Hematopoietic multipotent progenitor cell treated with erythropoietin and hydrocortisone succinate and interleukin-3 and kit ligand, for 8 days (in vitro differentiated cells): ENCODE measurements at places on chromosomes 11 and 22.
A peak's percentile ranks its signal among the peaks of the same experiment; 100 is the strongest.

DNA sequence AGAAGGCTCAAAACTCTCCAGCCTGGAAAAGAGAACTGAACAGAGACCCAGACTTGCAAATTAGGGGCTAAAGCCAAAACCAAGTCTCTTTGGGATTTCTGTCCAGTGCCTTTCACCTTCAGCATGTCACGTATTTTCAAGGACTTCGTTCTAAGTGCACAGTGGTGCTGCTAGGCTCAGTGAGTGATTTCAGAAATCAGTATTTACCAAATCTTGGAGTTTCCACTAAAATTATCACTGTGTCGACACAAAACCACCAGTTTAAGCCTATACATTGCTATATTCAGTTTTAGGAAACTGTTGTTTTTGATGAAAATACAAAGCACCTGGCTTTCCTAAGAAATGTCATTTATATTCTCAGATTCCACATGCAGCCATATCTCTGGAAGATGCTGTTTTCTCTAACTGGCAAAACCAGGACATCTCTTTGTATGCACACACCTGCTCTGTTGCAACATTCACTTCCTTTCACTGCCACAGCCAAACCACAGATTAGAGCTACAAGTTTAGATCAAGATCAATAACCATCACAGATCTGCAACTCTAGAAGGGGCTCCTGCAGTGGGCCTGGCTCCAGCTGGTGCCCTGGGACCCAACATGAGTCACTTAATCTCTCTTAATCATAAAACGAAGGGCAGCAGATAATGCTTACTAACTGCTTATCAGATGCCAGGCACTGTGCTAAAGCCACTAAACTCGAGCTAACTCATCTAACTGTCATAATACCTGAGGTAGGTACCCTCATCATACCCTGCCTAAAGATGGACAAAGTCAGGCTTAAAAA, 22.3 kb downstream of the SMCO4 start:
- DNase-seq, result no peak

DNA sequence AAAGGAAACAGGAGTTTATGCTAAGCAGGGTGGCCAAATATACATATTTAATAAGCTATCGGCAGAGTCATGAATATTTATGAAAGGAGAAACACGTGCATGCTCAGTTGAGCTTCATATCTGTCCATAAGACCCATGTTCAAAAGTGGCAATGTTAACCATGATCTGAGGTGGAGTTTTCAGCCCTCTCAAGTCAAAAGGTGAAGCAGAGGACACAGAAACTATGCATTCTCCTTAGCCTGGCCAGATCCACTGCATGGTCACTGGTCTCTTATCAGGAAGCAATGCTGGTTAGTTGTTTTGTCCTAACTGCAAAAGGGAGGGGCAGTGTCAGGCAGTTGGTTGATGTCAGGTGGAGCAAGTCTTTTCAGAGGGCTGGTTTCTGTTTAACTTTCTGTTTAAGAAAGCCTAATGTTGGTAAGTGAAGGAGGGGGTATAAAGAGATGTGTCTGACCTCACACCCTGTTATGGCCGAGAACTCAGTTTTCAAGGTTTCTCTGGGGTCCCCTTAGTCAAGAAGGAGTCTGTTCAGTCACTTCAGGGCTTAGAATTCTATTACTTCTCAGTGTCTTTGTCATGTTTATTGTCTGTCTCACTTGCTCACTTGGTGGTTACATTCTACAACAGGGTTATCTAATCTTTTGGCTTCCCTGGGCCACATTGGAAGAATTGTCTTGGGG, 5.5 kb upstream of the SELENOH start:
- DNase-seq, result peak; percentile 81

- DNase-seq, result no peak
Measured at GRCh38 chr11:128467610-128468041, 119.7 kb downstream of the ETS1 start.

GRCh38 chr22:29308148-29308790, 1.8 kb downstream of the GAS2L1 start:
- no peak for DNase-seq

DNA sequence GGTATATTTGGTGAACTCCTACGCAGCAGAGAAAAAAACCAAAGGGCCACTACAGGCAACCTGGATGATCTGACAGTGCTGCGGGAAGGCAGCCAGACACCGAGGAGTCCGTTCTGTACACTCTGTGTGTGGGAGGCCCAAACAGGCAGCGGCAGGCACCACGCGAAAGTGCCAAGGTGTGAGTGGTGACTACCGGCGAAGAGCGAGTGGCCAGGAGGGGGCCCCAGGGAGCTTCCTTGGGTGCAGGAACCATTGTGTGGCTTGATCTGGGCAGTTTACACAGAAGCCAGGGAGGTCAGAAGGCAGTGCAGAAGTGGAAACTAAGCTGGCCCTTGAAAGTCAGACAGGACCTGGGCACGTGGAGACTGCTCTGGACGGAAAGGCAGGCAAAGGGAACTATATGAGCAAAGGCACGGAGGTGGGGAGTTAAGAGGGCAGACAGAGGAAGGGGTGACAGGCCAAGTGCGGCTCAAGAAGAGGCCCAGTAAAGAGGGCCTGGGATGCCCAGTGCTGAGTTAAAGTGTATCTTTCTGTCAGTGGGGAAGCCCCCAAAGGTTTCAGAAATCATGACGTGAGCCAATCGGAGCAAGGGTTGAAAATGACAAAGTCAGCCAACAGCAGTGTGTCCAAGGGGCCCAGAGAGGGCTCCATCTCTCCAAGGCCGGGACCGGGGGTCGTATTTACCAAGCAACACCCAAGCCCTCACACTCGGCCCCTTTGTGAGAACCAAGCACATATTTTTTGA, 10.6 kb downstream of the TMEM184B start:
- DNase-seq, result peak; percentile 60

GRCh38 chr11:1127664-1128162, 30.0 kb upstream of the MUC5AC start:
- no peak for DNase-seq

DNA sequence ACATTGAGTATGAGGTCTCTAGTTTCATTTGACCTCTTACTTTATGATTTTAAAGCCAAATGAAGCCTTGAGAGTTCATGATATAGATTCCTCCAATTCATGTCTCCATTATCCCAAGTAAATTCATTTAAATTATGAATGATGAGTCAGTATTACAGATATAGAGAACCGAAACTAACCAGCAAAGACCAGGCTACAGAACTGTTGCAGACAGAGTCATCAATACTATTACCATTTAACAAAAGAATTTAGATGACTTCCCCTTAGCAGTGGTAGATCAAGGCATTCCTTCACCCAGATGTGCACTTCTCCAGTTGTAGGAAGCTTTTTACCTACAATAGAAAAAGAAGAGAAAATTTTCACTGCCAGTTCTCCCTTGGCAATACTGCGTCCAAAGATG, 11.8 kb upstream of the CCDC89 start:
- no peak for DNase-seq

DNA sequence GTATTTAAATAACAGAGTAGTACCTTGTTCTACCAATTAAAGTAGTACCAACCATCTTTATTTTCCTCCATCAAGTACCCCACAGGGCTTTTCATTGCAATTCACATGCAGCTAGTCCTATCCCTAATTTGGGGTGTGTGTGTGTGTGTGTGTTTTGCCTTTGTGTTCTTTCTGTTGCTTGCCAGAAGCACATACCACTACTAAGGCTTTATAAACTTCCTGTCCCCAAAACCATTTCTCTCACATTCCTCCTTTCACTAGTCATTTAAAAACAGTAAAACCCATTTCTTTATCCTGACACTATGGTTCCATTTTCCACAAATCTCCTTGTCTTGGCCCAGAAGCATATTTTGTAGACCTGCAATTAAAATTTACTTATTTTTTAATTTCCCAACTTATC, 54.6 kb downstream of the SLC36A4 start:
- DNase-seq, result no peak

DNA sequence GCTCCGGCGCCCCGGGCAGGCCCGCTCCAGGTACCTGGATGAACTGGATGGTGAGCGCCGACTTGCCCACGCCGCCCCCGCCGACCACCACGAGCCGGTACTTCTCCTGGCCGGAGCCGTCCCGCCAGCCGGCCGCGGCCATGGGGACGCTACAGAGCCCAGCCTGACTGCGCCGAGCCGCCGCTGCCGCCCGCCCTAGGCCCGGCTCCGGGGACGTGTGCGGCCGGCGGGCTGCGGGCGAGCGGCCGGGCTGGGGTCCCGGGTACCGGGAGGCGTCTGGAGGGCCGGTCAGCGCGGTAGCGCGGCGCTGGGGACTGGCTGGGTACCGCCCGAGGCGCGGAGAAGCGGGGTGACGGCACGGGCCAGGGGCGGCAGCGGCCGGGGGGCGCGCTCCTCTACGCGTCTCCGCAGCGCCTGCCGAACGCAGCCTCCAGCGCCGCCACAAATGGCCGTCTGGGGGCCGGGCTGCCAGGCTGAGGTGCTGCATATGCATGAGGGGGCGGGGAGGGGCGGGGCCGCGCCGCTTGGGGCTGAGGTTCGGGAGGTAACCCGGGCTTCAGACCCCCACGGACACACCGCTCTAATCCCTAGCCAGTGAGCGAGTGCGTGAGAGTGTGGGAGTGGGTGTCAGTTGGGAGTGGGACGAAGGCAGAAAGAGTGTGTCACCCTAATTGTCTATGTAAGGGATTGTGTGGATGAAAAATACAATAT, at the start of gene RRAS2:
RRAS2 (minus strand) TSS at position 455 of the 711 bp plus-strand sequence; CDS start at position 142, 313 bp downstream.
- peak; percentile 48 for DNase-seq

DNA sequence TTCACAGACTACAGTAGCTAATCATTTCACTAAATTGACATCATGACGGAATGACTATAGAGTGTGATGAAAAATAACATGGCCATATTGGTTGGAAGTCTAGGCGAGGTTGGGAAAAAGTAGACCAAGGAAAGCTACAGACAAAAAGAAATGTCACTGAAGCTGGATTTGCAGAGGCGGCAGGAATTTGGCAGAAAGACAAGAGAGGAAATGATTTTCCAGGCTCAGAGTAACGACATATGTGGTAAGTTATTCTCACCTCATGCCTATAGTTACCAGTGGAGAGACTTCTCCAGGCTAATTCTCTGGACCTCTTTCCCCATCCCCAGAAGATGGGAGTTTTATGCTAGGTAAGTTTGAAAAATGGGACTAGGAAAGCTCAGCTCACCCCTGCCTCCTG, 1005.8 kb upstream of the CCDC90B start:
- no peak for DNase-seq

GRCh38 chr11:84224042-84224441, 937.9 kb upstream of the CCDC90B start:
- no peak for DNase-seq

DNA sequence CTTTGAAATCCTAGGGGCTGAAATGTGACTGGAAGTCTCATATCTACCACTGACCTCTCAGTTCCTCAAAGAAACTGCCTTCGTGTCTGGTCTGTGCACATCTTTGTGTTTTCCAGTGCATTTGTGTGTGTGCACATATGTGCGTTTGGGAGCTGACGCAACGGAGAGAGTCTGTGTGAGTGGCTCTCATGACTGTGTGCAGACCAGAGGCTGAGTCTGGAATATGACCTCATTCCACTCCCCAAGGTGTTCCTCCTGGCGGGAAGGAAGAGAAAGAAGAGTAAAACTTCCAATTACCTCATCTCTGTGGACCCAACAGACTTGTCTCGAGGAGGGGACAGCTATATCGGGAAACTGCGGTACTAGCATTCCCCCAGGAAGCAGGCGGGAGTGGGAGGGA, 16.5 kb downstream of the TUB start:
- DNase-seq, result no peak

DNA sequence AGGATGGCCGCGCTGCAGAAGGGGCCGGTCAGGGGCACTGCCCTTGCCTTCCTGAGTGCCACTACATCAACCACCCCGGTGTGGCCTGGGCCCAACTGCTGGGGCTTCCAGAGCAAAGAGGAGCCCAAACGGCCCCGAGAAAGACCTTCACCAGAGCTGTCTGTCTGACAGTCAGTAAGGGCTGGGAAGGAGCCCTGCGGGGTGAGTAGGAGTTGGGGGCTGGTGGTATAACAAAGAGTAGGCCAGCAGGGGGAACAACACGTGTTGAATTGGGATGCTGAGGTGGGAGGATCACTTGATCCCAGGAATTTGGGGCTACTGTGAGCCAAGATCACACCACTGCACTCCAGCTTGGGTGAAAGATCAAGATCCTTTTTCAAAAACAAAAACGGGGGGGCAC, 3.9 kb downstream of the GSTT4 start:
- DNase-seq, result no peak

- DNase-seq, result peak; percentile 72
Measured at GRCh38 chr11:65427691-65428577, 5.3 kb downstream of the NEAT1 start.

- no peak for DNase-seq
Measured at GRCh38 chr11:57274904-57275498, 38.0 kb upstream of the APLNR start.

GRCh38 chr11:62918531-62918930, 2.6 kb downstream of the CHRM1 start:
- no peak for DNase-seq

DNA sequence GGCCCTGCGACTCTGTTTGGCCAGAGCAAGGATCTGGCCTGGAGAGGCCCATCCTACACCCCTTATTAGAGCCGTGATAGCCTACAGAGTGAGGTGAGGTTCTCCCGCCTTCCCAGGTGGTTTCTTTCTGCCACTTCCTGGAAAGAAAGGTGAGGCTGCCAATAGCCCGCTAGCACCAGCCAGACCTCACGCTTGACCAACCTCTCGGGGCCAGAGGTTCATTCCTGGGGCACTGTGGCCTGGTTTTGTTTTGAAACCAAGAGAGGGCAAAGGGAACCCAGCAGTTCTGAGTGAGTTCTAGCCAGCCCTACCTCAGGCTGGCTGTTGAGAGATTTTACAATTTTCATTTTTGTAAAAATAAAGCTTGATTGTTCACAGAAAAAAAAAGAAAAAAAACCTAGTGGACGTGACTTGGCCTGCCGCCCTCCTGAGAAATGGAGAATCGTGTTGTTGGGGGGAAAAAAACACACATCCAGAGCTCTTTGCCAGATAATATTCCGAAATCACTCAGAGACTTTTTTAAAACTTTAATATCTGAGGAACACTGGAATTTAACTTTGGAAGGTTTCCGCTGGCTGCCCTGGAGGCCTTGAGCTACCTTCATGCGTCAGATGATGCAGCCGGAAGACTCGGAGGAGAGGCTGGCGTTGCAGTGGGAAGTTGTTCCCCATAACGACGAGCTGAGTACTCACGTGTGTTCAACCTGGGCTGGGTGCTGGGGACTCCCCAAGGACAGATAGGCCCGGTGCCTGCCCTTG, 84.5 kb downstream of the BCR start:
- no peak for DNase-seq

- DNase-seq, result no peak
Measured at GRCh38 chr11:77030834-77031414, 3.3 kb upstream of the B3GNT6 start.

DNA sequence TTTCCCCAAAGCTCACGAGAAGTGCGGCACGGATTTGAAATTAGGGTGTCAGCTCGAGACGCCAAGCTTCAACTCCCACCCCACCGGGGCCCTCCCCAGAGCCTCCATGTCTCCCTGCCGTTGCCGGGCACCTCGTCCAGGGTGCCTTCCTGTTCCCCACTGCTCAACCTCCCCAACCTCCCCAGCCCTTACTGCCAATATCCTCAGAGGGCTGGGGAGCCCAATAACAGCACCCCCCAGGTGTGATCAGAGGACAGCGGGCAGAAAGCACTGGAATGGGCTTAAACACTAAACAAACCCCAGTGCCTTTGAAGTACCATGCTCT, 1336.4 kb downstream of the TBC1D22A start:
- no peak for DNase-seq

GRCh38 chr22:39965748-39966147, 5.6 kb downstream of the TMA7B start:
- DNase-seq, result peak; percentile 76
